ENCODE measurements at places on chromosomes 5 and 9.

DNA sequence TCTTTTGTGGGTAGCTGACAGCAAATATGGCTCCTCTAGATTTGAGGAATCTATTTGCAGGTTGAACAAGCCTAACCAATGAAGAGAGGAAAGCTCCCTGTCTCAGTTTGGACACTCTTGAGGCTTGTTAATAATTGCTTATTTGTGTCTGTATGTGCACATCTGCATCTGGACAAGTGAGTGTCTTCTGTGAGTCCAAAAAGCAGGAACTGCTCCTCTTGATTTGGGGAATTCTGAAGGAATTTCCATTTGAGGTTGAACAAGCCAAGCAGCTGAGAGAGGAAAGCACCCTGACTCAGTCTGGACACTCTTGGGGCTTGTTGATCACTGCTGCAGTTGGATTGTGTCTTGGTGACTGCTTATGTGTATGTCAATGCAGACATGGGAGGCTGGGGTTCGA, 211.6 kb downstream of the DTWD2 start:
- DNase-seq = no peak

- DNase-seq = no peak
These were observed 188.9 kb downstream of the SLIT3 start for GRCh38 chr5:169112016-169112415.

GRCh38 chr5:56481428-56482357, 248.6 kb upstream of the ANKRD55 start:
- no peak for DNase-seq

GRCh38 chr5:151219789-151220188, 4.1 kb downstream of the CCDC69 start:
- DNase-seq = no peak

DNA sequence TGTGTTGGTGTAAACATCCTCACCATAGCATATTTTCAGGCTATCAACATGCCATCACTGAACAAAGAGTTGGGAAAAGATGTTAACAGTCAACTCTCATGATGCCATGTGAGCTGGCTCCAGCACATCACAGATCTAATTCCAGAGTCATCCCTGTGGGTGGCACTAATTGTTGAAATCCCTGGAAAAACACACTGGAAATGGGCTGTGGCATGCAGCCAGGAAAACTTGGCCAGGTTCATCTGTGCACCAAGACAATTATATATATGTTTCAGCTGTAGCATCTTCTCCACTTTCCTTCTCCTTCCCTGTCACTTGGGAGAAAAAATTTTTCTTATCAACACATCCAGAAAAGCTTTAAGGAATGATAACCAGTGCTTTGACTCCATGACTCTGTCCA, 313.7 kb downstream of the TRIM32 start:
- DNase-seq = no peak

- no peak for DNase-seq
These were observed 21.2 kb downstream of the FTMT start for GRCh38 chr5:121872856-121873255.

GRCh38 chr5:74643111-74643562, 2.6 kb upstream of the ENC1 start:
- DNase-seq = no peak

- no peak for DNase-seq
These were observed 55.8 kb upstream of the ABL1 start for GRCh38 chr9:130779153-130779855.

DNA sequence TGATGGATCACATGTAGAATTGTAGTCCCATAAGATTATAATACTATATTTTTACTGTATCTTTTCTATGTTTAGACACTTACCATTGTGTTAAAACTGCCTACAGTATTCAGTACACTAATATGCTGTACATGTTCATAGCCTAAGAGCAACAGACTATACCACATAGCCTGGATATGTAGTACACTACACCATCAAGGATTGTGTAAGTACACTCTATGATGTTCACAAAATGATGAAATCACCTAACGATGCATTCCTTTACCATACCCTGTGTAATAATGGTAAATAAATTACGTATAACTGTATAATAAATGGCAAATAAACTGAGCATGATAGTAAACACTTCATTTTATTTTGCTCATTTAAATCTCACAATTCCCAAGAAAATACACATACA, 60.3 kb downstream of the RICTOR start:
- DNase-seq = no peak

DNA sequence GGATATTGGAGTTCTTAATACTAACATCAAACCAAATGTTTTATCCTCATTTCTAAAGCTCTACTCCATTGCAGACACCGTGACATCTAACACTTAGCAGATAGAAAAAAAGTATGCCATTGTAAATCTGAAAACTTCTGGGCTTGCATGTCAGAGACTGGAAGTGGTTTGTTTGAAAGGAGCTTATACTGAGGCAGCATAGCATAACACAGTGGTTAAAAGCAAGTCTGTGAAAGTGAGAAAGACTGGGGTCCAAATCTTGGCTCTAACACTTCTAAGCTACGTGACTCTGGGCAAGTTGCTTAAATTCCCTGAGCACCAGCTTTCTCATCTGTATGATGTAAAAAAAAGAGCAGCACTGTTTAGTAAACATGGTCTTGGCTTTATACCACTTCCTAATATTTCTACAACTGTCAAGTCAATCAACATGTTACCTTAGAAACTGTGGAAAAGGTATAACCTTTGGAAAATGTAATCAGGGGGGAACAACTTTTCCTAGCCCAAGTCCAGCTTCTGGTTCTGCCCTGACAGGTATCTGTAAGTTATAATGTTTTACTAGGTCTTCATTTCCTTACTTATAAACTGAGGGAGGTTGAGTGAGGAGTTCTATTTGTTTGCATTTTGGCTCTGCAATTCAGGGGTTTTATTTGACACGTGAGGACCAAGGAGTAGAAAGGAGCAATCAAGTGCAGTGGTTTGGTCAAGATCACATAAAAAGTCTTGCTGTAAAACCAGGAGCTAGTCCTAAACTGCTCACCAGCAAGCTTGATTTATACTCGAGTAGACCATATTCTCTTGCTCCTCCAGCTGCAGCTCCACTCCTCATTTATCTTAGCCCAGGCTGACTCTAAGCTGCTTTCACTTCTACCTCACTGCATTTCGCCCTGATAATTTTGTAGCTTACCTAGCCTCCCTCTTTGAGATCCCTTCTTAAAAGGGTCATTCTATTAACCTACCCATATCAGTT, 541.0 kb downstream of the RAB3C start:
- DNase-seq = no peak

DNA sequence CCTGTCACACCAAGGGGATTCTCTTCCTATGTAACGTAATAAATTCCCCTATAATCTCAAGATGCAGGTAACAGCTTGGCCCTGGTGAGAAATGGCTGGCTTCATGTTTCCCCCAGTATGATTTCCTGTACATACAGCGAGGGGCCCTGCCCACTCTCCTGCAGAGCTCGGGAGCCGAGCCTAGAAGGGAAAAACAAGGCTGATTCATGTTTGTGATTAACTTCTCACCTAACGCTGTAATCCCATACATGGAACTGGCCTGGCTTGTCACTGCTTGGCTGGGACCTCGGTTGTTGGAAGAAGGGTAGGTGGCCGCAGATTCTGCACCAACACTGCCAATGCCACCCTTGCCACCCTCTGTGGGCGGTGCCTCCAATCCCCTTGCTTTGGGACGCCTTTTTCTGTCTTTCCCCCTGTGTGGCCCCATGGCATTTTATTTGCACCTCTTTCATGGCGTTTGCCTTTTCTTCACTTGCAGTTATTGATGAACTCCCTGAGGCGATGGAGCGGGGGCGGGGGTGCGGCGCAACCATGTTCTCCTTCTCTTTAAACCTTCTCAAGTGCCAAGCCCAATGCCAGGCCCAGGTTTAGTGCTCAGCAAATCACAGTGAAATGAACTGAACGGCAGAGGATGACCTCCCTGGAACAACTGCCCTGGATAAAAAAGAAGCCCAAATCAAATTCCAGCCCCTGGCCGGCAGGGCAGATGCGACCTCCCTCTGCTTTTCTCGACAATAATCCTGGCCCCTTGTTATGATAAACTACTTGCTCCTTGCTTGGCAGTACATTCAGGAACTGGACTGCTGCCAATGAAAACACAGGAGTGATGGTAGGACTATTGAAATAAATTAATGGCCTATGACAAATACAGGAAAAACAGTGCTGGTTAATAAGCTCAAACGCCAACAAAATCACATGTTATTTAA, 108.1 kb downstream of the TMEM174 start:
- DNase-seq = no peak

- no peak for DNase-seq
These were observed 55.4 kb downstream of the GOLM1 start for GRCh38 chr9:86043999-86044398.

- no peak for DNase-seq
These were observed 312.3 kb downstream of the CWC27 start for GRCh38 chr5:65081071-65081470.

GRCh38 chr9:27261517-27262211, 35.3 kb downstream of the EQTN start:
- no peak for DNase-seq

DNA sequence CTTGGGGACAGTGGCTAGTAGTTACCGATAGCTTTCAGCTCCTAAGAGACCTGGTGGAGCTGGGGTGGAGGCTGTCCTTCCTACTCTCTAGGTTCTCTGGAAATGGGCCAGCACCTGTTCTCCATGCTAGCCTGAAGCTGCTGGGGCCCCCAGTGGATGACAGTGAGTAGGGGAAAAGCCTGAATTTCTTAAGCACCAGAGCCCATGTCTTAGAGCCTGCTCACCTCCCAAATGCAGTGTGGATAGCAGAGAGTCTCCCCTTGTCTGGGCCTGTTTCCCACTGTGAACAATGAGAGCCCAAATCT, 105.8 kb downstream of the DAB2IP start:
- DNase-seq = no peak

- no peak for DNase-seq
These were observed 208.7 kb upstream of the RAI14 start for GRCh38 chr5:34447424-34447823.

GRCh38 chr5:161481922-161482321, 64.6 kb downstream of the GABRB2 start:
- no peak for DNase-seq

DNA sequence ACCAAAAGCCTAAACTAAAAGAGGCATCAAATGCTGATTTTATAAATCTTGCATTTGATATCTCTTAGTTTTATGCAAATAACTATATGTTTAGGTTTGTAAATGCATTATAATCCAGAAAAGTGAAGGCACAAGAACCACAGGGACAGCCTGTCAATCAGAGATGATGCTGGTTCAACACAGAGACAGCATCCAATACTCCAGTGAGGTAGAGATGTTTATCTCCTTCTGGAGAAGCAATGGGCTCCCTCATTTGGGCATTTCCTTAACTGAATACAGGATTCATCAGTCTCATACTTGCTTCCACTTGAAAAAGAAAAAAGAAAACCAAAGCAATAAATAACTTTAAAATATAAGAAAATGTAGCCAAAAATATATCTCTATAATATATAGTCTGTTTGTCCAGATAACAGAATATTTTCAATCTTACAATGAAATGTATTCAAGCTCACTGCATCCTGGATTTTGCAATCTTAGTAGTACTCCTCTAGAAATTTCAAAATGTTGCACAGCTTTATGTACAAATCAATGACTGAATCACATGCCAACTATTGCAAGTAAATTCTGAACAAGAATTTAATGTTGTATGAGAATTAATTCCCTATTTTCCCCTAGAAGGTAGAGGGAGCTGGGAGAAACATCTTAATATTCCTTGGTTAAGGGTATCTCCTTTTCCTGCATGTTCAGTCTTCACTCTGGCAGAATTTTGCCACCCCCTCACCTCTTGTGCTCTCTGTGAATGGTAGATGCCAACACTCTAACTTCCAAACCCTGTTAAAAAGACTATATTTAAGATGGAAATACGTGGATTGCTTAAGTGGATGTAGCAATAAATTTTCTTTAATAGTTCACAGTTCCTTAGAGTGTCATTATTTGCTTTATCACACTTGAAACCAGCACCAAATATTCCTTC, 191.1 kb upstream of the GAS1 start:
- no peak for DNase-seq

DNA sequence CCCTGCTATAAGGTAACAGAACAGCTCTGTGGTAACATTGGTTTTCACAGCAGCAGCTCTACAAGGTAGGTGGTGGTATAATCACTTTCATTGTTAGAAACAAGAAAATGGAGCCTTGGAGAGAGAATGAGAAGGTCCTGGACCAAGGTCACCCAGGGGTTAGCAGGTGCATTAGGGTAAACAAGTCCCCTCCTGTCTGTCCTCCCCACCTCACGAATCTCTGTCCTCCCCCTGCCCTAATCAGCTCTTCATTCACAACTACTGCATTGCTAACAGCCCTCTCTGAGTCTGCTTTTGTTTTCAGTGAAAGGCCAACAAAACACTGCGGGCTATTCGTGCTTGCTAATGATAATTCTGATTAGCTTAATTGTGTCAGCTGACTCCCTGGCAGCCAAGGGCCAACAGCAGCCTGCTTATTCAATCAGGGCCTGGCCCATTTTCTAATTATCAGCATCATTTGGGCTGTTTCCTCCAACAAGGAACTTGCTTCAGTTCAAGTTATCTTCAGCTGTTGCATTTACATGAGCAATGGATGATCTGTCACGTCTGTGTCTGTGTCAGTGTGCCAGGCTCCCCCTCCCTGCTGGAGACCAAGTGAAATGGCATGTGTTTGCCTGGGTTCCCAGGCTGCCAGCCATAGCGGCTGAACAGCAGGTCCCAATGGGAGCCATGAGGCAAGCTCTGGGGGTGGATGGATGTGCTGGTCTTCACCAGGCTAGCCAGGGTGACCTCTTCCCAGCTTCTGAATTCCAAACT, 56.7 kb upstream of the EQTN start:
- DNase-seq = no peak

- no peak for DNase-seq
These were observed 82.7 kb downstream of the BNC2 start for GRCh38 chr9:16787724-16788123.

DNA sequence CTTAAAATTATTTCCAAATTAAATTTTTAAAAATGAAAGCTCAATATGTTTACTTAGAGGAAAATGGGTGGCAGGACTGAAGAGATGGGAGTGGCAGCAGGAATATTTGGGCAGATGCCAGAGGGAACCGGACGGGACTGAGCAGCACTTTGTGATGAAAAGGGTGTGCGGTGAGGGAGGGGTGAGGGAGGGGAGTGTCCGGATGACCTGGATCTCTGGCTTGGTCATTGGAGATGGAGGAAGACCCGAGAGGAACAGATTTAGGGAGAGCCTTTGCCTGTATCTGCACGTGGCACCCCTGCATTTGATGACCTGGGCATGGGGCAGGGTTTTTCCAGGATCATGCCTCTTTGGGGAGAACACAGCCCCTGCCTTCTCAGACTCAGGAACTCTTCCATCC, 201.1 kb upstream of the MVB12B start:
- no peak for DNase-seq

GRCh38 chr5:154058055-154059038, 19.6 kb downstream of the MFAP3 start:
- DNase-seq = no peak

DNA sequence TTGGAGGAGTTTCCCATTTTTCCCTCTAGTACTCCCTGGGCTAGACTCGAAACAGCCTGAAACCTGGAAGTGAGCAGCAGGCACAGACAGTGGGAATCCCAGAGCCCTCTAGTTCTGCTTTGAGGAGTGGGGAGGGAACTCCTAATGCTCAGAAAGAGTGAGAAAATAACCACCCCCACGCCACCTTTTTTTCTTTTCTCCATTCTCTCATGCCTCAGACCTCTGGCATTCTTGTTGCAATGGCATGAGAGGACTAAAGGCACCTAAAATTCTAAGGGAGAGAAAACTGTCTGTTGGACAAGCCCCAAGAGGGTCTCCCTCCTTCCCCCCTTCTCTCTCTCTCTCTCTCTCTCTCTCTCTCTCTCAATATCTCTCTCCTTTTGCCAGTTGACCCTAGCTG, 15.1 kb upstream of the IRF1 start:
- no peak for DNase-seq

- no peak for DNase-seq
These were observed 69.8 kb downstream of the ICE1 start for GRCh38 chr5:5492087-5492933.
